ENCODE measurements at places on chromosomes 11 and 22.

GRCh38 chr22:23256171-23256932 lies 76.0 kb downstream of the BCR start:
- DNase-seq, result no peak

DNA sequence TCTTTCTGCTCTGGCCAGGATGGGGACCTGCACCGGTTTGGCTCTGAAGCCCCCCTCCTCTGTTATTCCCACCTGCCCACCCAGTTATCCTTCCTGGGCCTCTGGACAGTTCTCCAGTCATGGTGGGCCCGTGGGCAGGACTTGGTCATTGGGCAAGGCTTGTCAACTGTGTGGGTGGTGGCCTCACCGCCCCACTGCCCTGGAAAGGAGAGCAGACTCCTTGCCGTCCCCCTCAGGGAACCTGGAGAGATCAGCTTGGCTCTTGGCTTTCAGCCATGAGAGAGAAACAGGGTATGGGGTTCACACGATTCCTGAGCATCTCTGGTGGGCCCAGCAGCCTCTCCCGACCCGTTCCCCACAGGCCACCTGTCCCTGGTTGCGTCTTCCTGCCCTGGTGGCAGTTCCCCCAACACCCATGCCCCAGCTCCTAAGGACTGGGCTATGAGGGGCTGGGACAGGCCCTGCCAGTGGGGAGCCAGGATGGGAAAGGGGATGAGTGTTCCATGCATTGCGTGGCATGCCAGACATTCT lies 92.3 kb downstream of the MORC2 start:
- no peak for DNase-seq

DNA sequence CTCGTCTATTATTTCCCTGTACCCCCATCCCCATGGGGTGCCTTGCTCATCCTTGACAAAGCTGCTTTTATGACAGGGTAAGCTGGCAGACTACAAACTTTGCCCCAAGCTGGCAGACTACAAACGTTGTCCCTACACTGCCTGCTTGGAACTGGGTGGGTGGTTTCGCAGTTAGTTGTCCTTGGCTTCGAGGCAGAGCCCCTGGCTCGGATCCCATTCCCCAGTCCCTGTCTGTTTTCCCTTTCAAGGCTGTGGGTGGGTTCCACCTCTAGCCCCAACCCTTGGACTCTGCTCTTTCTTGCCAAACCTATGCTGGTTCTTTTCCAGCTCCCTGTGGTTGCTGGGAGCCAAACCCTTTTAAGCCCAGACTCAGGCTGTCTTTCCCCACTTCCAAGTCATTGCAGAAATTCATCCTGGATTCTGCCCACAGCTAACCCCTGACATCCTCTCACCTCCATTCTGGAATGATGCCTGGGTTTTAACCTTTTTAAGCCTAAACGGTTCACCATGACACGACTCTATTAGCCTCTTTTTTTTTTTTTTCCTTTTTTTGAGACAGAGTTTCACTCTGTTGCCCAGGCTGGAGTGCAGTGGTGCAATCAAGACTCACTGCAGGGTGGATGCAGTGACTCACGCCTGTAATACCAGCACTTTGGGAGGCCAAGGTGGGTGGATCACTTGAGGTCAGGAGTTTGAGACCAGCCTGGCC lies 9.2 kb upstream of the RBM14 start:
- peak; percentile 98 for DNase-seq

- no peak for DNase-seq
These were observed 651 bp upstream of the CARD16 start for GRCh38 chr11:105045676-105046296.
